ENCODE measurements at places on chromosomes 13 and 19.

DNA sequence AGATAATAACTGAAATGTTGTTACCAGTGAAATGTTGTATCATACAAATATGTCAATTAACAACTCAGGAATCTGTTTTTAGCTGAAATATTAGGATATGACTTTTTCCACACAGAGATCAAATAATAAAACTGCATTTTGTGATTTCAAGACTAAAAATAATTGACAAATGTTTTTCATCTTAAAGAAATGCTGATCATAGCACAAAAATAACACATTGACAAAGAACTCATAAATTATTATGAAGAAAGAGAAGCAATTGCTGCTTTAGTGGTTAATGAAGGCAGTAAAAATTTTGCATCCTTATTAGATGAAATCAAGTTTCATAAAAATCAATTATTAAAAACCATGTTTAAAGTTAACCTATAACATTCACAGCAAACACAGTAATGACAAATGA is 1417.3 kb downstream of the OLFM4 start:
- DNase-seq = no peak

- DNase-seq = peak; percentile 60
Observed at GRCh38 chr19:16001481-16002312, 52.9 kb downstream of the OR10H4 start.

DNA sequence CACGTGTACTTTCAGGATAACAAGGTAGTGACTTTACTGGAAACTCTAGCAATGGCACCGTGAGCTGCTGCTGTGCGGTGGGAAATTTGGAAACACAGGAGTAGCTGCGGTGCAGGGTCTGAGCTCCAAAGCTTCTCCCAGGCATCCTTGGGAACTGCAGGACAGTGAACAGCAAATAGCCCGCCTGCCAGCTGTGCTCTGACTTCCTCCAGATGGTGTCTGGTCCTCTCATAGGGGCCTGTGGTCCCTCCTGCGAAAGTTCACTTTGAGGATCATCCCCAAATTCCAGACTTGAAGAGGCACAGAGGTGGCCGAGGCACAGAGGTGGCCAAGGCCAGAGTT is 287.3 kb upstream of the MAB21L1 start:
- DNase-seq = no peak

- DNase-seq = no peak
Observed at GRCh38 chr13:105509981-105510762, 1025.3 kb downstream of the EFNB2 start.

DNA sequence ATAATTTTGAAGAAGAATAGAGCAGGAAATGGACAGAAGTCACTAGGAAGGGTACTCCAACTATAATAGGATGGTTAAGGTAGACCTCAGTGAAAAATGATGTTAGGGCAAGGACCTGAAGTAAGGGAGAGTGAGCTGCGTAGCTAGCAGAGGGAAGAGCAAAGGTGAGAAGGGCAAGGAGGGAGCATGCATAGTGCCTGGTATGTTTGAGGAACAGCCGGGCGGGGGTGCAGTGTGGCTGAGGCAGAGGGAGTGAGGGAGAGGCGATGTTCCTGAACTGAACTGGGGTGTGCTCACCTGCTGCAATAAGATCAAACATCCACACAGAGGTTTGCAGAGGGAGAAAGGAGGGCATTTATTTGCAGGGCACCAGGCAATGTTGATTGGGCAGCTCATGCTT is 110.4 kb downstream of the DNAJC15 start:
- DNase-seq = no peak

DNA sequence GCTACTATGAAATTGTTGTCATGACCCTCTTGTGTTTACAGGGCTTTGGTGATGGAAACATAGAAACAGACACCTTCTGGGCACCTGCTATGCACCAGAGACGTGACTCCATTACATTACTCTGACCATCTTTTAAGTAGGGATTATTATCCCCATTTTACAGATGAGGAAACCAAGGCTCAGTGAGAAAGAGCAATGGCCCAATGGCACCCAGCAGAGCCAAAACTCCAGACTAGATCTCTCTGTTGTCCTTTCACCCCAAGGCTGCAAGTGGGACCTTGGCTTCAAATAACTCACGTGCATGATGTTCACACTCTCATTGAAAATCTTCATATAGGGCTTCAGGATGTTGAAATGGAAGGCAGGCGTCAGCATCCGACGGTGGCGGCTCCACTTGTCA is 5.9 kb downstream of the CYP4F2 start:
- DNase-seq = no peak

- no peak for DNase-seq
Observed at GRCh38 chr13:54387625-54388024, 1359.0 kb downstream of the OLFM4 start.

DNA sequence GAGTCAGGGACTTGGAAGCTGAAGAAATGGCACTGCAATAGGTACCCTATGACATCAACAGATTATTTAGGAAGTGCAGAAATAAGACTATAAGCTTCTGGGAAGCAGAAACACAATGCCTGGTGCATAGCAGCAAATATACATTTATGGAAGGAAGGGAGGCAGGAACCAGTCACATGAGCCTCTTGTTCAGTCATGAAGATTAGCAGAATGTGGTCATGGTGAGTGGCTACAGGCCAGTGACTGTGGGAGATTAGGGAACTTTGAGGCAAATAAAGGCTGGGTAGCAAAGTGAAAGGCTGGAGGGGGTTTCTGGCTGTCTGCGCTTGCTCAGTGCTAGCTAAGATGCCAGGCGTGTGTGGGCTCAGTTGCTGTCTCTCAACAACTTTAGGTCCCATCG is 96.3 kb downstream of the EPSTI1 start:
- no peak for DNase-seq

DNA sequence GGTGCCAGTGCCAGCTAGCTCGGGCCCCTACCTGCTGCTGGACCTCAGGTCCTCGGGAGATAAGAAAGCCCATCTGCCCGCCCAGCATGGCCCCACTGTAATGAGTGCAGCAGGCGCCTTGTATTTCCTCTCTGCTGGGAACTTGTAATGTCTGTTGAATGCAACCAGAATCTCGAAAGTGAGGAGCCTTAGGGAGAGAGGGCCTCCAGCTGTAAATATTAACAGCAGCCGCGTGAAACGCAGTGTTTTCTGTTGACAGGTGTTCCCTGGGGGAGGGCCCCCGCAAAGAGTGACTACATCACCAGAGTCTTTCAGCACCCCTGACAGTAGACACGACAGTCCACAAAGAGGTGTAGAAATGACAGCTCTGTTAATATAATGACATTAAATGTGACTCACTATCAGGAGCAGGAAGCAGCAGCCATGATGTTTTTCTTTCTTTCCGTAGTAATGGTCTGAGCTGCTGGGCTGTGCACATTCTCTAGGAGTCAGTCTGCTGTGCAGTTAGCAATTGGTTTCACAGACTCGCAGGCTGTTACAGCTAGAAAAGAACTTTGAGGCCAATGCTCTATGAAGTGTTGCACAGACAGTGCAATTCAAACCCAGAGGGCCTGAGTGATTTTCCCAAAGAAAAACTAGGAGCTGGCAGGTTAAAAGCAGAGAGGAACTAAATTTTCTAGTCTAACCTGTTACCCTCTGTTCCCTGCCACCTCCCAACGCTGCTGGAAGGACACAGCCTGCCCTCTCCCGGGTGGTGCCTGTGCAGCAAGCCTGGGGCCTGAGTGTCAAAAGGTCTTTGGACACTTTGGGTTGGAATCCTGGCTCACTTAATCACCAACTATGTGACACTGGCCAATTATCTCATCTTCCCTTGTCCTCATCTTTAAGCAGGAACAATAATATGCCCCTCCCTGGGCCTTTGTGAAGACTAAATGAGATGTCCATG is 58.6 kb upstream of the WASF3 start:
- DNase-seq = no peak

DNA sequence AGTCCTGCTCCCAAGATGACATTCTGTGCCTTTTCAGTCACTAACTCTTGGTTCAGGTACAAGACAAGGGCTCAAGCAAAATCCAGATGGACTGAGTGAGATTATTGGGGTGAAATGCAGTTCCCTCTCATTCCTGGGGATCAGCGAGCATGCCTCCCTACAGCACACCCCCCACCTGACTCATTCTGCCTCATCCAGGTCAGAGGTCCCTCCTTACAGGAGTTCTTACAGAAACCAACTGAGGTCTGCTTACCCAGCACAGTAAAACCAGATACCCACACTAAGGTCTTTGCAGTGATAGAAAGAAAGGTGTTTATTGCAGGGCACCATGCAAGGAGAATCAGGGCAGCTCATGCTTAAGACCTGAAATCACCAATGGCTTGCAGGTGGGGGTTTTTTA is 21.6 kb upstream of the MRI1 start:
- no peak for DNase-seq

DNA sequence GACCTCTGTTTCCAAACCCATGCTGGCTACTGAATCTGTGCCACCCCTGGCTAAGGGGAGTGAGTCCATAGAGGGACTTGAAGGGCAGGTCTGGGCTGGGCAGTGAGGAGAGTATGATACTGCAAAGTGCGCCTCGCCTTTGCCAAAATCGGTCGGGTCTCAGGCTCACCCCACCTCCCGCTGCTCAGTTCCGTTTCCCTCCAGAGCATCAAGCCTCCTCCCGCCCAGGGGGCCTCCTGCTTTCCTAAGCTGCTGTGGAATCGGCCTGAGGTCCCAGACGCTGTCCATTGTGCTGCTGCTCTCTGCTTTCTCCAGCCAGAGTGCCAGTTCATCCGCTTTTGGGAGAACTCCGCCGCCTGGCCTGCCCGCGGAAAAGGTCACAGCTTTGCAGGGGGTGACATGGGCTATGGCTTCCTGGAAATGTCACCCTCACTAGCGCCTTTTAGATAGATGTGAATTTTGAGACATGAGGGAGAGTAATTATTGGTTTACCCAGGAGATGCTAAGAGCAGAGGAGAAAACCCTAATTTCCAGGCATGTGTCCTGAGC is 1418.4 kb downstream of the UQCRFS1 start:
- DNase-seq = no peak

DNA sequence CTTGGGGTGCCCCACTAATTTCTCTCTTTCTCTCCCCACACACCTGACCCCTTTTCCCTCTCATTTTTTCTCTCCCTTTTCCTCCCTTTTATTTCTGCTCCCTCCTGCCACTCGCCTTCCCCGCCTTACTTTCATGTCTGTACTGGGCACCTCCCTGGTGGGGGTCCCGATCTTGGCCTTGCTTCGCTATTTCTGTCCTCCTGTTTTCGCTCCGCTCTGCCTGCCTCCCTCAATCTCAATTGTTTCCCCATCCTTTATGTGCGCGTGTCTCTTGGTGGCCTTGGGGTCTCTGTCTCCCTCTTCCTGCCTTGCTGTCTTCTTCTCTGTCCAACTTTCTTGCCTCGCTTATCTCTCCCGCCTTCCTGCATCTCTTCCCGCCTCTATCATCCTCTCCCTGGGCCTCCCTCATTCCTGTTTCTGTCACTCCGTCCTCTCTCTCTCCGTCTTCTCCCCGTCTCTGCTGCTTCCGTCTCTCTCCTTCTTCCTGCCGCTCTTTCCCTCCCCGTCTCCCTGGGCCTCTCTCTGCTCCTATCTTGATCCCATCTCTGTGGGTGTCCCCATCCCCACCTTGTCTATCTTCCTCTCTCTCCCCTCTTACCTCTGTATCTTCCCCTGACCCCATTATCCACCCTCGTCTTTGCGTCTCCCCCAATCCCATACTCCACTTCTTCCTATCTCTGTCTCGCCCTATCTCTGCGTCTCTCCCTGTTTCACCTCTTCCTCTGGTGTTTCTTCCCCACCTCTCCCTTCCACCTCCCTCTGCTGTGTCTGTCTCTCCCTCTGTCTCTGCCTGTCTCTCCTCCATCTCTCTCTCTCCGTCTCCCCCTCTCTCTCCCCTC is 4.0 kb downstream of the GRIN2D start:
- no peak for DNase-seq

Data from CD4-positive, alpha-beta T cell treated with Interleukin-4 for 4 hours (primary cell).